ENCODE measurements at places on chromosomes 4 and X.

DNA sequence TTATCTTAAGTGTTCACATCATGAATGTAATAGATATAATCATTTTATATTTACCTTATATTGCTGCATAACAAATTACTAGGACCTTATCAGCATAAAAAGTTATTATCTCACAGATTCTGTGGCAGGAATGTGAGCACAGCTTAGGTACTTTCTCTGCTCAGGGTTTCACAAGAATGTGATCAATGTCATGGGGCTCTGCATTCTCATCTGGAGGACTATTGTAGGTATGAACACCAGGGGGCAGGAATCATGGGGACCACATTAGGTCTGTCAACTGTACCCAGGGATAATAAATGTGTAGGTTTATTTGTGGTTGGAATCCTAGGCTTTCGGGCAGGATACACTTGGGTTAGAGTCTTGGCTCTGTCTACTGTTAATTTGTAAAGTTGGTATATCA is 519.2 kb downstream of the ARAP2 start:
- DNase-seq, result no peak

DNA sequence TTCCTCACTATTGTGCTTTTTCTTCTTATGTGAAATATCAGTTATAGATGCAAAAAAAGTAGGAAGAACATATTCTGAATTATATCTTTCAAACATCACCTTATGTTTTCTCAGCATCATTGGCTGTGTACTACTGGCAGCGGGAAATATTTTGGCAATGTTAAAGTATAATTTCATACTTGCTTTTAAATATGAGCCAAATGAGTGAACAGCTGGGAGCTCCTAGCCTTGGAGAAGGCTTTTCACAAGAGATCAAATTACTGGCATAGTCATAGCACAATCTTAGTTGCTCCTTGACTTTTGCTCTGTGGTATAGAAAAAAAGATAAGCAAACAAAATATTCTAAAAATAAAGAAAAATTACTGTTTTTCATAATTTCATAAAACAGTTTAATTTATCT is 1575.8 kb upstream of the PABPC4L start:
- DNase-seq, result no peak

GRCh38 chrX:131987252-131987651 is 35.9 kb upstream of the STK26 start:
- DNase-seq, result no peak

- DNase-seq, result peak; percentile 30
Observed at GRCh38 chrX:24294619-24295018, 19.2 kb downstream of the SUPT20HL2 start.

GRCh38 chrX:19086102-19086772 is 36.0 kb downstream of the ADGRG2 start:
- DNase-seq, result no peak

GRCh38 chr4:6355052-6355451 is 85.4 kb downstream of the WFS1 start:
- no peak for DNase-seq

GRCh38 chrX:138534410-138534809 is 177.1 kb downstream of the FGF13 start:
- DNase-seq, result no peak
